ENCODE measurements at places on chromosomes 13 and 19.

GRCh38 chr13:51269039-51269438 is 46.8 kb downstream of the FAM124A start:
- no peak for DNase-seq

- DNase-seq = no peak
These were observed 204.0 kb upstream of the TSHZ3 start for GRCh38 chr19:31553112-31553845.

DNA sequence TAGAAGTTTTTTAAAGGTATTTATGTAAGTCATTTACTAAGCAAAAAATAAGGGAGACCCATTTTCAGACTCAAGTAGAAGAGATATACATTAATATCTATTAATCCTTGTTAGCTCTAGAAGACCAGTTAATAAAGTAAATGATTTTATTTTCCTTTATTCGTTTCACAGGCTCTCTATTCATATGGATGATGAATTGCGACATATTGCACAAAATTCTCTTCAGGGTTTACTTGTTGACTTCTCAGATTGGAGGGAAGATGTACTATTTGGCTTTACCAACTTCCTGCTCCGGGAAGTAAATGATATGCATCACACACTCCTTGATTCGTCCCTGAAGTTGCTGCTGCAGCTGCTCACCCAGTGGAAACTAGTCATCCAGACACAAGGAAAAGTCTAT is 139.3 kb downstream of the FRY start:
- DNase-seq = no peak

- no peak for DNase-seq
These were observed 258.6 kb downstream of the ATP8A2 start for GRCh38 chr13:25630329-25630900.

DNA sequence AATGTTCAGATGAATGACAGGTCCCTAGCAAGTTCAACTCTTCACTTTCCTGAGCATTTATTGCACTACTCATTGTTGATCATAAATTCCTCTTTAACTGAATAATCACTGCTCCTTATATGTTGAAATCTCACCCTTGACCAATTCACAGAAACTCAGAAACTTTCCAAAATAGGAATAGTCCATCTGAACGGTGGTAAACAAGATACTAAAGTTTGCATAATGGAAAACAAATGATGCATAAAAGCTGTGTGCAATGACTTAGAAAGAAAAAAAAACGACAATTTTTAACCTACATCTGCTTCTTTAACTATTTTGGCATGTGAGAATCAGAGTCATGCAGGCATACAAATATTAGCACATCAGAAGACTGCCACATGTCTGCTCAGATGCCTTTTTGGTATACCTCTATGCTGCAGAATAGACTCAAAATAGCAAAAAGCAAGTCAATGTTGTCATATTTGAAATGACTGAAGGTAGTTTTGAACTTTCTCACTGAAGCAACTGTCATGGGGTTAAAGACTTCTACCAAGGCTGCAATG is 34.8 kb downstream of the SLC10A2 start:
- DNase-seq = no peak

DNA sequence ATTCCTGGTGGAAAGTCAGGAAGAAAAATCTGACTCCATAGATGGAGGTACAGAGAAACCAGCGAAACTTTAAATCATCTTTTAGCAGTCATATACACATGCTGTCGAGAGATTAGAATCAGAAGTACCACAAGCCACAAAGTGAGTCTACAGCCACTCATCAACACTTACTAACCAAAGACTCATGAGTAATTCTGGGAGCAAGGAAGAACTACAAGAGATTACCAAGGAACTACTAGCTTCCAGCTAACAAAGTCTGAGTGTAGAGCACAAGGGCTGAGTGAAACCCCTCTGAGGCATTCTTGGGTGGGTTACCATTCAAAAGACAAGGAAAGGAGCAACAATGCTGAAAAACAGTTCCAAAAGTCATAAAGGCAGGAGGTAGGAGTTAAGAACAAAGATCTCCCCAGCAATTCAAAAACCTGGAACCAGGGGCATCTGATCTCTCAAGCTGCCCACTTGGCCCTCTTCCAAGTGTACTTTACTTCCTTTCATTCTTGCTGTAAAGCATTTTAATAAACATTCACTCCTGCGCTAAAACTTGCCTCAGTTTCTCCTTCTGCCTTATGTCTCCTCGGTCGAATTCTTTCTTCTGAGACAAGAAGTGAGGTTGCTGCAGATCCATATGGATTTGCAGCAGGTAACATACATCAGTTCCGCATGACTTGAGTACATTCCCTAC is 13.0 kb downstream of the RBM26 start:
- no peak for DNase-seq

GRCh38 chr13:30846311-30846710 is 59.8 kb upstream of the MEDAG start:
- DNase-seq = no peak

DNA sequence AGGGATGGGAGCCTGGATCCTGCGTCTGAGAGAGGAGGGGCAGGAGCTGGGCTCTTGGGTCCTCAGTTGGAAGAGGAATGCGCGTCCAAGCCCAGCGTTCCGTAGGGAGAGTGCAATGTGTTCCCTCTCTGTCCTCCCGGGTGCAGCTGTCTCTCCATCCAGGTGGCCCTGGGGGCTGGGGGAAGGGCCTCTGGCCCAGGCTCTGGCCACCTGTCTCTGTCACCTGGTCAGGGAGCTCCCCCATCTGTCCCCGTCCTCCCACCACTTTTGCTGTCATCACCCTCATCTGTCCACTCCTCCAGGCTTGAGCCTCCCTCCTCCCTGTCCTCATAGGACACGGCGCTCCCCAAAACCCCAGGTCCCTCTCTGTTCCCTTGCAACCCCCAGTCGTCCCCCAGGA is 3.7 kb upstream of the SBK2 start:
- DNase-seq = no peak

DNA sequence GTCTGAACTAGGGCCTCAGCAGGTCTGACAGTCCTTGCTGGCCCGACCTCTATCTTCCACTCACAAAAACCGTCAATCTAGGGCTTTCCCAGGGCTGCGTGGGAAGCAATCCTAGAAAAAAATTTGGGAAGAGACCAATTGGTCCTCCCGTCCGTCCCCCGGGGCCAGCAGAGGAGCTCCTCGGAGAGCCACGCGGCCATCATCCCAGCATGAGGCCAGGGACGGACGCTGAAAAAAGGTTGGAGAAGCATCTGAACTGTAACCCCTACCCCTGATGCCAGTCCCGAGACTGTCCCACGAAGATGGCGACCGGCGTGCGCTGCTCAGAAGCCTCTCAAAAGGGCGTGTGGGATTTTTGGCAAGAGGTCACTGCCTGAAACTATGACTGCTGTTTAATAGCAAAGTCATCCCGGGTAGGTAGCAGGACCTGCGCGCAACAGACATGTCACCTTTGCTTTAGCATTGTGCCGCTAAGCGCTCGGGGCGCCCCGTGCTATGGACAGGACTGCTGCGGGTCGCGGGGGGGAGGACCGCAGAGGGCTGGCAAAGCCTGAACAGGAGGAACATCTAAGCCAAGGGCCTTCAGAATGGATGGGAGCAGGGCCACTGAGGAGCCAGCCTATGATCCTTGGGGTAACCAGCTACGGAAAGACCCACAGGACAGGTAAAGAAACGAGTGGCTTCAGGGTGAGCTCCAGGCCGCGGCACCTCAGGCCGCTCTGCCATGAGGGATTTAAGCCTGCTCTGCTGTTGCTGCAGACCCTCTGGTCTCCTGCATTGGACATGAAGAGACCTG is 10.6 kb downstream of the AKAP8 start:
- no peak for DNase-seq

DNA sequence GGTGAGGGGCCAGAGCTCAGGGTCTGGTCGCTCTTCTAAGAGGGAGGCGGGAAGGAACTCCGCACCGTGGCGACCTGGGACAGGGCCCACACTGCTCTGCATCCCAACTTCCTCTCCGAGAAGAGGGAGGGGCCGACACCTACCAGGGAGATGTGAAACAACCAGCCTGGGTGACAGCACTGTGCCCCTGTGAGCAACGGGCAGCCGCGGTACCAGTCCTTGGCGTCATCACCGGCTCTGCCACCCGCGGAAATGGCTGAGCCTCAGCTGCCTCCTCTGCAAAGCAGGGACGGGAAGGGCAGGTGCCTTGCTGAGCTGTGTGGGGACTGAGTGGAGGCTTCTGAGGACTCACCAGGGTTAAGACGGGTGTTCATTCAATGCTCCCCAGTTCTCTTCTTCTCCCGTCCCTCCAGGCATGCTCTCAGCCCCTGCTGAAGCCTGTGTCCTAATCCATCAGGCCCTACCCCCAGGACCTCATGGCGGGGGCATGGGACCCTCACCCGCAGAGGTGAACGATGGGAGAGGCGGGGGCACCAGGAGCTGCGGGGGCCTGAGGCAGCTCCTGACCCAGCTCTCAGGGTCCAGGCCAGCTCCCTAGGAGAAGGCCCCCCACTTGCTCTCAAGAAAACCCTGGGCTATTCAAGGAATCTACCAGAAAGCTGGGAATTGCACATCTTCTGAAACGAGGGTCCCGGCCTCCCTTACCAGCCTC is 9.3 kb downstream of the ZNF787 start:
- DNase-seq = no peak

DNA sequence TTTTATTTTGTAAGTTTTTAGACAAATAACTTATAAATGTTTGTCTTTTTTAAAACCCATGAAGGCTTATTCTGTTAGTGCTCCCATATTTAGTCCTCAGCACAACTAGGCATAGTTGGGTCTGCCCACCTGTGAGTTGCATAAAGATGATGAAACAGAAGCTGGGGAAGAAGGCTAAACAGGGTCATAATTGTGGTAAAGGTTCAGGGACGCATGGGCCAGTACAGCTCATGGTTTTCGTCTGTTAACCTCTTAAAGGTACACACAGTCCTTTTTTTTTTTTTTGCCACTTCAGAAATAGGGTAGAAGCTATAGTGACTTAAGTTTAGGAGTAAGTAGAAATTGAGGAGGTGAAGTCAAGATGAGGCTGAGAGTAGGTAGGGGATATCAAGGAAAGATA is 58.3 kb downstream of the TM9SF2 start:
- no peak for DNase-seq

DNA sequence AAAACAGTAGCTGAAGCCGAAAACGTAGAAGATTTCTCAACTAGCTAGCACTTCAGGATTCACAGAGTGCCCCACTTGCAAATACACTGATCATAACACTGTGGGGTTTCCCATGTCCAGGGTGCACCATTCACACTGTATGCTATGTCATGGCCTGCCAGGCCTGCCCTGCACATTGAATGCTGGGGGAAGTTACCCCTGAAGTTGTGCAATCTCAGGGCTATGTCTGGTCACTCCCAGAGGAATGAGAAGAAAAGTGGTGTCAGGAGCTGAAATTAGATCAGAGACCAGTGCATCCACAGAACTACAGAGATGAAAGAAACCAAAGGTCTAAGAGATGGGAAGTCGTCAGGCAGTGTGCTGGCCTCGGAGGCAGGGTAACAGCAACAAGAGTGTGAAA is 196.8 kb downstream of the RAP2A start:
- DNase-seq = no peak

DNA sequence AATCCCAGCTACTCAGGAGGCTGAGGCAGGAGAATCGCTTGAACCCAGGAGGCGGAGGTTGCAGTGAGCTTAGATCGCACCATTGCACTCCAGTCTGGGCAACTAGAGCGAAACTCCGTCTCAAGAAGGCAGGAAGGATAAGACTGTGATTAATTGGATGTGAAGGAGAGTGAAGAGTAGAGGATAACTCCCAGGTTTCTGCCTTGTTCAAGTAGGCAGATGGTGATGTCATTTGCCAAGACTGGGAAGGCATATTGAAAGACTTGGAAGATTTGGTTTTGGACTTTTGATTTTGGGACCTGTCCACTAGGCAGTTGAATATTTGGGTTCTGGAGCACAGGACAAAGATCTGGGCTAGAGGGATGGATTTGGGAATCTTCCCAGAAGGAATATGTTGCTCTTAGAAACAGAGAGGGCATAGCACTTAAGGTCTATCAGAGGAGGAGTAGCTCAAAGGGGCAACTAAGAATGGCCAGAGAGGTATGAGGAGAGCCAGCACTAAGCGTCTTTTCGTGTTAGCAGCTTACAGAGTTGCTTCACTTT is 20.0 kb downstream of the GARRE1 start:
- DNase-seq = no peak

DNA sequence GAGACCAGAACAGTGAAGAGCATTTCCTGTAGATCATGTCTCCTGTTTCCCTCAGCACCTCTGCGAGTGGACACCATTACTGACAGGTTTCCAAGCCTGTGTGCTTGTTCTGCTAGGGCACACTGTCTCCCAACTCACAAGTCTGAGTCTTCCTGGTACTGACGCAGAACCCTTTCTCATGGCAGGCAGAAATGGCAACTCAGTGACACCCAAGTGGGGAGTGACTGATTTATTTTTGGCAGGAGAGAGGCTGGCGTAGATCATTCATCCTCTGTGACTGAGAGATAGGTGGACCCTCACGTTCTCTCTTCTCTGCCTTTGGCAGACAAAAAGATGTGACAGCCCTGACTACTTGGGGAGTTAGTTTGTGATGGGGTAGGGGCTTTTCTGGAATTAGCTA is 183.4 kb downstream of the RFC3 start:
- no peak for DNase-seq
